ENCODE measurements at places on chromosomes 5 and 9.

DNA sequence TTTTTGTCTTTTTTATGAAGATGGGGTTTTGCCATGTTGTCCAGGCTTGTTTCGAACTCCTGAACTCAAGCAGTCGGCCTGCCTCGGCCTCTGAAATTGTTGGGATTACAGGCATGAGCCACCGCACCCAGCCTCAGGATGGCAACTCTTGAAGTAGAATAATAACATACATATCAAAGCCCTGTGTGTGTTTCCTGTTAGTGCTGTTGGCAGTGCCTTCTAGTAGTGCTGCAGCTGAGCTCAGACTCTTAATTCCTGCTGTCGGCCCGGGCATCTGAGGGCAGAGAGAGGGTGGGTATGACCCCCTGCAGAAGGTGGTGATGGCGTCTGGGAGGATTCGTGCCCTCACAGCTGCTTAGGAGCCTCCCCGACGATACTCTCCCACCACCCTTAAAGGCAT lies 227.2 kb downstream of the PDZD2 start:
- DNase-seq, result no peak

DNA sequence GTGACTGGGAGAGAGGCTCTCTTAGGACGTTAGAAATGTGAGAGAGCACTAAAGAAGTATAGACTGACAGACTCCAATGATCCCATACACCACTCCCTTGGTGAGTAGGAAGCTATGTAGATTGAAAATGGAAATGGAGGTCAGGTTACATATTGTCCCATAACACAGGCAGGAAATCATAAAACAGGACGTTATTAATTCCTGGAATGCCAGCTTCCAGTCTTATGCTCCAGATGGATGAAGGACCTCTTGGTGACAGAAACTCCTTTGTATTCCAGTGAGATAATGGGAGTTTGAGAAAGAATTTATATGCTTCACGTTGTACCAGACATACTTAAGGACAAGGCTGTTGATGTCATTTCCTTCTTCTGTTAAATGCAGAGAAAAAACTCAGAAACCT lies 338.2 kb upstream of the ITGA1 start:
- DNase-seq, result no peak

DNA sequence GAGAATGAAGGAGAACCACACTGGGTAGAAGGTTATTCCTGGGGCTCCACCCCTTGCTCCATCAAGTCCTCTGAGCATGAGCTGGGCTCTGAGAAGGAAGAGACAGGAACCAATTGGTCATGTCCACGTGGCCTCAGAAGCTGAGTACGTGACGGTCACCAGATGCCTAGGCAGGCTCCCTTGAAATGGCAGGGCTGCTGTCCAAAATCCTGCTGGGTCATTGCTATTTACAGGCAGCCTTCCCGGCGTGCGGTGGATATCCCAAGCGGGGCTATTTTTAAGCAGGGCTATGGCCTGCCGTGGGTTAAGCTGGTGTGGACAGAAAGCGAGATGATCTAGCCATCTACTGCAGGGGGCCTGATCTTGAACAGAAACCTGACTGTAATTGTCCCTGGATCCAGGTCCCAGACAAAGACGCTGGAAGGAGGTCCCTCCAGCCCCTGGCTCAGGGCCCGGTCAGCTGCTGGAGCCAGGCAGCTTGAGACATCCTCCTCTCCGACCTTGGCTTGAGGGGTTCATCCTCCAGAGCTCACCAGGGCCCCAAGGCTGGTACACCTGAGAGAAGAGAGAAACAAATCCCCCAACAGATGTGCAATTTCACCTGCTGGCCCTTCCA lies 550 bp upstream of the CKMT2 start:
- no peak for DNase-seq

DNA sequence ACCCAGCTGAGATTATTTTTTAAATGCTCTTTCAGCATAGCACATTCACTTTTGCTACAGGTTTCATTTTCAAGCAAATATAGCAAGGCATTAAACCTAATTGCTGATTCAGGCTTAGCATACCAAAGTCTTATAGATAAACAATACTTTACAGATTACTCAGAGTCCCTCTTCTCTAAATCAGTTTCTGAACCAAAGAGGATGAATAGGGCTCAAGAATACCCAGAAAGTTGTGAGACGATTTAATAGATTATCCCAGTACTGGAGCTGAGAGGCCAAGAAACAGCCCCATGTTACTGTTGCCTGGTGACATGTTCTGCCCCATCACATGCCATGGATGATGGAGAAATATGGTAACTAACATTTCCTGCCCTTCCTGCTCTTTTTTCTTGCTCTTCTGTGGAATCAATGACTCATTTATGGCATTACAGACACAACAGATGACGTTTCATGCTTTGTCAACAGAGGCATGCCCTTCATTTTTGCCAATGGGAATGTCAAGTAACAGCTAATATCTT lies 18.1 kb upstream of the SSBP2 start:
- no peak for DNase-seq

DNA sequence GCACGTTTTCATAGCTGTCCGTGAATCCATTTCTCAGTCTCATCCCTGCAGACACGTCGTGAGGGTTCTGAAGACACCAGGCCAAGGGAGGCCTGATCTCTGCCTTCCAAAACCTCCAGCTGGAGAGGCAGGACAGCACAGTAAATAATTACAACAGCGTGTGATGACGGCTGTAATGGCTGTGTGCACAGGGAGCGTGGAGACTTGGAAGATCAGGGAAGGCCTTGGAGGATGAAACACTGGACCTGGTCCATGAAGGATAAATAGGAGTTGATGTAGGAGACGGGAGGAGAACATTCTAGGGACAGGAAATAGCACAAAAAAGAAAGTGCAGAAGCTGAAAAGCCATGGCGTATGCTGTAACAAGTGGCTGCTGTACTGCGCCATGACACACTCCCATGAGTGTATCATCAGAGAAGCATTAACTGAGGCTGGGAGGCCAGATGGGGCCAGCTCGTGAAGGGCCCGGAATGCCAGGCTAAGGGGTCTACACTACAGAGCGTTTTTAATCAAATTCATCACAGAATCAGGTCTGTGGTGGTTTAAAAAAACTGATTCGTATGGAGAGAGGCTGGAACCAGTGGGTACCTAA lies 97.2 kb downstream of the CRB2 start:
- DNase-seq, result no peak

DNA sequence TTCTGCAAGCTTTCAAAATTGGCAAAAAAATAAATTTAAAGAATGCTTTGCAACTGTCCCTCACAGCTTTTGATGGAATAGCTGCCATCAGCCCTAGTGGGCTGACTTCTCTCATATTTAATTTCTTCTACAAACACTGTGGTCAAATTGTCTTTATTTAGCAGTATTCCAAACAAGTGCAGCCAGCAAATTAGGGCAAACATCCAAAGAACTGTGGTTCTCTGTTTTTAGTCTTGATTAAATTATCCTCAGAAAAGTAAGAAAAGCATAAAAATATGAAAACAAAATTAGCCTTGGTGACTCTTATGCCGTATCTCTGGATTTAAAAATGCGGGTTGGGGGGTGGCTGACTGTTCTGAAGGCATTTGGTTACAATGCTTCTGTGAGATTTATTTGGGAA lies 95.8 kb upstream of the RETREG1 start:
- DNase-seq, result no peak

DNA sequence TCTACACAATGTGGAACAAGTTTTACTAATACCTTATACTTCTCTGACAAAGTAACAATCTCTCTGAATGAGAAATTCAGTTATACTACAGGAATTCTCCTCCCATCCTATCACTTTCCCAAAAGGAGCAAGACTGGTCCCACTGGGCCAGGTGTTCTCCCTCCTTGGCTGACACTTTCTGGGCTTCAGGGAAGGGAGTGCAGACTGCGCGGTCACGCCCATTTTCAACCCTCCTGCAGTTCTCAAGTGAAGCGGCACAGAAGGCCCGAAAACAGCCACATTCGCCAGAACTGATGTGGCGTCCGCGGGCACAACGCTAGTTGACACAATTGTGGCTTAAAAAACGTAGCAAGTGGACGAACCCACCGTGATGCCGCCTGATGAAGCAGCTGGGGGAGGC lies 603 bp downstream of the SAXO1 start:
- DNase-seq, result no peak
